ENCODE measurements at places on chromosomes 1 and 21.

DNA sequence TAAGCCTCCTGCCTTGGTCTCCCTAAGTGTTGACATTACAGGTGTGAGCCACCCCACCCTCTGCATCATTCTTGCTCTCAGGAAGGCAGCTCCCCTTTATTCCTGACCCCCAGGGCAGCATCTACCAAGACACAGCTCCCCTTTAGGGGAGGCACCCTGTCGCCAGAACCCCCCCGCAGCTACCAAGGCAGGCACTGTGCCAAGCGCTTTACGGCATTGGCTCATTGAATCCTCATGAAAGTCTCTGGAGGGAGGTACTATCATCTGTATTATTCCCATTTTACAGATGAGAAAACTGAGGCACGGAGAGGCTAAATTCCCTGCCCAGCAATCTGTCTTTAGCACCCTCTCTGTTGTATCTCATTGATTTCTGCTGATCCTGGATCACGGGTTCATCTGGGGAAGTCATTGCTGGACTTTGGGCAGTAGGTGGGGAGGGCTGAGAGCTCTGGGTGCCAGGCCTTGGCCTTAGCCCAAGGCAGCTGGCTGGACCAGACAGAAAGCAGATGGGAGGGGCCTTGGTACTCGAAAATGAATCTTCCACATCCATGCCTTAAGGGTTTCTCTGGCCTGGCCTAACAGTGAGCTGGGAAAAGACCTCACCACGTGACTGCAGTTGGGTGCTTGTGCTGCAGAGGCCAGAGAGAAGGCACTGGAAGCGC lies 5.9 kb downstream of the PLOD1 start:
- DNase-seq: no peak

GRCh38 chr1:235075048-235075776 lies 53.4 kb downstream of the TOMM20 start:
- DNase-seq: no peak

DNA sequence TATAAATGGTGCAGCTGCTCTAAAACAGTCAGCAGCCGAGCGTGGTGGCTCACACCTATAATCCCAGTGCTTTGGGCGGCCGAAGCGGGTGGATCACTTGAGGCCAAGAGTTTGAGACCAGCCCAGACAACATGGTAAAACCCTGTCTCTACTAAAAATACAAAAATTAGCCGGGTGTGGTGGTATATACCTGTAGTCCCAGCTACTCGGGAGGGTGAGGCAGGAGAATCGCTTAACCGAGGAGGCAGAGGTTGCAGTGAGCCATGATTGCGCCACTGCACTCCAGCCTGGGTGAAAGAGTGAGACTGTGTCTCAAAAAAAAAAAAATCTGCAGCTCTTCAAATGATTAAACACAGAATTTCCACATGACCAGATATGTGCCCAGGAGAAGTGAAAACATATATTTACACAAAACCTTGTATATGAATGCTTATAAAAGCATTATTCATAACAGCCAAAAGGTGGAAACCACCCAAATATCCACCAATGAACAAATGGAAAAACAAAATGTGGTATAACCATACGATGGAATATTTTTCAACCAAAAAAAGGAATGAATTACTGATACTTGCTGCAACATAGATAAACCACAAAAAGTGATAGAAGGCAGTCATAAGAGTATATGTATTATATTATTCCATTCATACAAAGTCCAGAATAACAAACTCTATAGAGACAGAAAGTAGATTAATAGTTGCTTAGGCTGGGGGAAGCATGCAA lies 14.1 kb downstream of the EPS15 start:
- no peak for DNase-seq

GRCh38 chr1:31574749-31575368 lies 1.5 kb upstream of the TINAGL1 start:
- DNase-seq: no peak

DNA sequence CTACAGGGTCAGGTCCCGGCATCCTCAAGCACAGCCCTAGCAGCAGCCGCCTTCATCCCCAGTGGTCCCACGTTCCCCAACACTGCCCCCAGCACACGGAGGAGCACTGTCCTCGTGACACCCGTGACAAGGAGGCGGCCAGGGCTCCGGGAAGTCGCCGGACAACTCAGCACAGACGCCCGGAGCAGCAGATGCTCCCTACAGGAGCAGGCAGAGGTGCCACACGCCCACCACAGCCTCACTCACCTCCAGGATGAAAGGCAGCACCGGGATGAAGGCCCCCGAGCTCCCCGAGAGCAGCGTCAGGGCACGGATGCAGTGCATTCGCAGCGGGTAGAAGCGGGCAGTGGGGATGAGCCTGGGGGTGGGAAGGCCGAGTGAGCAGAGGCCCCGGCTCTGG lies 8.2 kb downstream of the NOC2L start:
- no peak for DNase-seq

- no peak for DNase-seq
Observed at GRCh38 chr1:17485281-17485680, 45.8 kb upstream of the RCC2 start.

DNA sequence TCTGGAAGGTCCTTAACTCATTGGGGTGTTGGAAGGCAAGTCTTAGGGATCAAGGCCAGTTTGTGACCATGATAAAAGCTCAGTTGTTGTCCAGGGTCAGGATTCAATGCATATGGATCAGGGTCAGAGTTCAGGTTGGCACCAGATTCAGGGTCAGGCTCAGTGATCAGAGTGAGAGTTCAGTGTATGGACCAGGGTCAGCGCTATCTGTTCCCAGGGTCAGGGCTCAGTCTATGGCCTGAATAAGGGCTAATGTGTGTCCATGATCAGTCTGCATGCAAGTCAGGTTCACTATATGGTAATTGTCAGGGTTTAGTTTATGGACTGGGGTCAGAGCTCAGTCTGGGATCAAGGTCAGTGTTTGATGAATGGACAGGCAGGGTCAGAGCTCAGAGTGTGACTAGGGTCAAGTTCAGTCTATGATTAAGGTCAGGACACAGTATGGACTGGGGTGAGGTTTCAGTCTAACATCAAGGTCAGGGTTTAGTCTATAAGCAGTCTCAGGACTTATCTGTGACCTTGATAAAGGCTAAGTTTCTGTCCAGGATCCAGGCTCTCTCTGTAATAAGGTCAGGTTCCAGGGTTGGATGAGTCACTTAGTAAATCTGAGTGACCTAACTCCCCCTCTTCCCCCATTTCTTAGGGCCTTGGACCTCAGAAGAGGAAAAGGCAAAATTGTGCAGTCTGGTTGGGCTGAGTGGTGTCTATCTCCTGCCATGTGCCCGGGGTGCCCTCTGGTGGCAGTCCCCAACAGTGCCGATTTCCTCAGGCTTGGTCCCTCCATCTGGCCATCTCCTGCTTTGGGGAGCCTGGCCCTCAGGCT lies 23.8 kb downstream of the KNCN start:
- no peak for DNase-seq

GRCh38 chr1:48194801-48195200 lies 27.7 kb upstream of the SLC5A9 start:
- no peak for DNase-seq

- no peak for DNase-seq
Observed at GRCh38 chr1:26961826-26962225, 1.6 kb upstream of the KDF1 start.

DNA sequence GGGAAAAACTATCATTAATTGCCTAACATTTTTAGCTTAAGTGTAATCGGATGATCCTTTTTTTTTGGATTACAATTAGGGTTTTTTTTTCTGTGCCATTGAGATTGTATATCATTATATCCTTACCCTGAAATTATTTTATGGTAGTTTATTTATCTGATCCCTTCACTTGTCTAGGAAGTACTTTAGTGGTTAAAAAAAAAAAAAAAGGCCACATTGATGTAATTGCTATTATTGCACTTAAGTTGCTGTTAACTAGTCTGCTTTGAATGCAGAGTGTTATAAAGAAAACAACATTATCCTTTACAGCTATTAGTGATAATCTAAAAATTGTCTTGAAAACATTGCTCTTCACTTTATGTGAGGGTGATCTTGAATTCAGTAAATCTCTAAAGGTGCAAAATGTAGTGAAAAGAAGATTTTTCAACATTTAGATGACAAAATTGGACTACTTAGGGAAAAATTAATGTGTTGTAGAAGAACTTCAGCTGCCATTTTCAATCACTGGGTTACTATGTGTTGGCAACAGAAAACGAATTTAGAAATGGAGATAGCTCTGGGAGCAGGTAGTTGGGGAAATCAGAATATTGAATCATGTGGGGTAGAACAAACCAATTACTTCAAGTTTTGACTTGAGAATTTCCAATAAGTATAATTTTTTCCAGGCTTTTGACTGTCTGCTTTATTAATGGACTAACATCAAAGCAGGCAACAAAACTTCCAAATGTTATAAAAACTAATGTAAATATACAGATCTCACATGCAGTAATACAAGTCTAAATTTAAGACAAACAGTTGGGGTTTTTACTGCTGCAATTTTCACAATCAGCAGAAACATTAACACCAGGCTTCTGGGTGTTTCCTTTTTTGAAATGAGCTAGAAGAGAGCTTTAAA lies 5.0 kb downstream of the ADGRL2 start:
- DNase-seq: no peak

DNA sequence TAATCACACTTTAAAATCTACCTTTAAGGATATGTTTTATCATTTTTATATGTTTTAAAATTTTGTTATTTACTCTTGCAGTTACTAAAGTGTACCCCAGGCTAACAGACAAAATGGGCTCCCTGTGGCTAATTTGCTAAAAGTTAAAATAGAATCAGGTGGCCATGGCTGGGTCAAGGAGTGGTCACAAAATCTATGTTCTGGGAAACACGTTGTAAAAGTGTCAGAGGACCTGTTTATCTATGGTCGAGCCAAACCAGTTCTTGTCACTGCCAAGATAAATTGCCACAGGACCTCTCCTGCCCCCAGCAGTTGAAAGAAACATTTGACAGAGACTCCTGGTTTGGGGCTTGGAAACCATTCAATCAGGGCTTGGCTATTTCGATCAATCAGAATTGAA lies 21.2 kb upstream of the TTLL7 start:
- DNase-seq: no peak

DNA sequence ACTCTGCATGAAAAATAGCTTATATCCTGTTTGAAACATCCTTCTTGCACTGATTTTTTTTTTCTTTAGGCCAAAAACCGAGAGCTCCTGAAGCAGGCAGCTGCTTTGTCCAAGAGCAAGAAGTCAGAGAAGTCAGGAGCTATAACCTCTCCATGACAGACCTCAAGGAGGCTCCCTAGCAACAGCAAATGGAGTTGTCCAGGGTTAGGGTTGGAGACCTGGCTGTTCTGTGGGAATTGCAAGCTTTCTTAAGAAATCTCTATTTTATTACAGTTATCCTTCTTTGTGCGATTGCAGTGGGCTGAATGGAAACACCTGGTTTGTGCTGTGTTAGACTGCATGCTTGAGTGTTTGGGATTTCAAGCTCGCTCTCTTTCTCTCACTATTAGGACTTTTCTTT lies 12.6 kb upstream of the STX12 start:
- no peak for DNase-seq

GRCh38 chr1:110291241-110292030 lies 47.7 kb upstream of the RBM15 start:
- DNase-seq: no peak

DNA sequence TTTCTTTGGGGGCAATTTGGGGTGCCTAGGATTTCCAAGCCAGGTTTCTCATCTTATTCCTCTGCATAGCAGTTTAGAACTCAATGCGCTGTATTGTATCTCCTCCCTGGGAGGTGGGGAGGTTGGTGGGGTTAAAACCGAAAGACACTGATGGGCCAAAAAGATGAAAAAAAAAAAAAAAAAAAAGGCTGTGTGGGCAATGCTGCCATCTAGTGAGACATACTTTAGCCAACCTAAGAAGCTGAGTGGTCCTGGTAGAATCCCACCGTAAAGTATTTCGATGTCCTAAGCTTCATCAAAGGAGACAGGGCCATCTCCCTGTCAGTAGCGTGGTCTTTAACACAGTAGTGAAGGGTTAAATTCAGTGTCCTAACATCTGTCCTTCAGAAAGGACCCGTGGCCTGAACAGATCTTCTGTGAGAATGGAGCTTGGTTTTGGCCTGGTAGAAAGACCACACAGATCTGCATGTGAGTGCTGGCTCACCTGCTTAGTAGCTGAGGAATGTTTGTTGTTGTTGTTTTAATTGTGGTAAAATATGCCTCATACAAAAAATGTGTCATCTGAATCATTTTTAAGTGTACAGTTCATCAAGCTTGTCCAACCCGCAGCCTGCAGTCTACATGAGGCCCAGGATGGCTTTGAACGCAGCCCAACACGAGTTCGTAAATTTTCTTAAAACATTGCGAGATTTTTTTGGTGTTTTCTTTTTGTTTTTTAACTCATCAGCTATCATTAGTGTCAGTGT lies 226.2 kb downstream of the KIF26B start:
- DNase-seq: no peak

- DNase-seq: no peak
Observed at GRCh38 chr1:25503551-25504426, 39.6 kb upstream of the LDLRAP1 start.

DNA sequence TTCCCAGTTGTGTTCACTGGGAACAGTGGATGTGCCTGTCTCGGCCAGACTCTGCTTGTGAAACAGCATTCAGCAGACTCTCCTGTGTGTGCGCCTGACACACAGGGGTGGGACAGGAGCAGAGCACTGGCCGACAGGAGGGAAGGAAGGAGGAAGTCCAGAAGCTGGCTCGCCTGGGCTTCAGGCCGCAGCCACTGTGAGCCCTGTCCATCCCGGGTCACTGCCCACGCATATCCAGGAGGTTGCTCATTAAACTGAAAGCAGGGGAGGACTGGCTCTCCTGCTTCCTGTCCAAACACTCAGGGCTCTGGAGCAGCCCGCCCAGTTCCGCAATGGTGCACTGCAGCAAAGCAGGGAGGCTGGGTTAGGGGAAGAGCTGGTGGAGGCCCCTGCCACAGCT lies 218.7 kb upstream of the VAMP3 start:
- no peak for DNase-seq

DNA sequence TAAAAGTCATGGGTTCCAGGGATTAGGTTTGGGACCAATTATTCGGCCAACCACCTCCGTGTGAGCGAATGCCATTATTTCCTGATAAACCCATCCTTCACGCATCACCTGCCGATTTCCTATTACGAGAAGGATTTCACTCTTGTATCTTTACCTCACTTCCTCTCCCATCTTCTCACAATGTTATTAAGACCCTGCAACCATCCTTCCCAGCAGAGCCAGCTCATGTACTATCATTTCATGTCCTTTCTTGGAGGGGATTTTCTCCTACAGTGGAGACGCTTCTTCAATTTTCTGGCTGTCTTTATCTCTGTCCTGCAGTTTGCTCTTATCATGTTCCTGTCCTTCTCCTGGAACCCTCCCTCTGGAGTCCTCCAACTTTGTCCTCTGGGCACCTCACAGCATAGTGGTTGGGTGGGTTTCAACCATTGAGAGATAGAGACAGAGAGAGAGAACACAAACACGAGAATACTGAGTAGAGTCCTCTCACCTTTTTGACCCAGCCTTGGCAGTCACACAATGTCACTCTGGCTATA lies 192.2 kb downstream of the DYRK1A start:
- no peak for DNase-seq

DNA sequence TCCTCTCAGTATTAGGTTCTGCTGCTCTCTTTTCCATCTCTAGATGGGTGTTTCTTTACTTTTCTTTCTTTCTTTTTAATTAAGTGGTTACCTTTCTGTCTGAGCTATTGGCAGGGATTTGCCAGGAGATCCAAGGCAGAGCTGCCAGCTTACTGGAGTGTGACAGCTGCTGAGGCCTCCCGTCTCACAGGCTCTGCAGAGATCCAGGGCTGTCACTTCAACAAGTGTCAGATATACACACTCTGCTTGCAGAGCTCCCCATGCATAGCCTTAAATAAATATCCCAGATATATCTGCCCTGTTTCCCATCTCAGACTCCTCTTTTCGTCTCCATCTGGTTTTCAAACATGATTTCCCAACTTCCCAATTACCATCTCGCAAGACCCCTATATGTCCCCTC lies 124.3 kb downstream of the NOS1AP start:
- no peak for DNase-seq

- DNase-seq: no peak
Observed at GRCh38 chr1:102853701-102854187, 254.6 kb downstream of the COL11A1 start.

Measured in cortex of kidney (tissue), 1 donor.